ENCODE measurements at places on chromosomes 5 and 9.

GRCh38 chr9:83960991-83961390 lies 19.0 kb downstream of the HNRNPK start:
- DNase-seq, result no peak

GRCh38 chr5:74763504-74763903 lies 3.4 kb downstream of the GFM2 start:
- DNase-seq, result no peak

GRCh38 chr5:60960591-60960990 lies 15.6 kb downstream of the NDUFAF2 start:
- DNase-seq, result no peak

GRCh38 chr9:136493567-136493971 lies 10.7 kb upstream of the SEC16A start:
- no peak for DNase-seq

- DNase-seq, result no peak
These were observed 498.1 kb downstream of the TLE1 start for GRCh38 chr9:81191222-81191621.
